M059J (cell line): ENCODE measurements at places on chromosomes 11 and 22. TPM values are rescaled to one million over a fixed set of nuclear protein-coding genes. Genes with fewer than 3 reads are reported as not detected.

The OR51I1 gene
- not detected in 2 replicates for total RNA-seq

The POU2F3 gene
- total RNA-seq: 0.02 TPM in 1 of 2 replicates, not detected in the other

The CBX7 gene
- 0.76 and 3.0 TPM in 2 replicates for total RNA-seq

The PHETA2 gene
- total RNA-seq: 0.17 and 0.42 TPM in 2 replicates

The OR51E1 gene
- not detected in 2 replicates for total RNA-seq

The ADM2 gene
- 0.15 TPM in 1 of 2 replicates, not detected in the other for total RNA-seq

The PHOX2A gene
- total RNA-seq: not detected in 2 replicates

The MFRP gene
- total RNA-seq: not detected in 2 replicates

The MYOD1 gene
- total RNA-seq: 0.05 and 0.12 TPM in 2 replicates

The SLC22A9 gene
- total RNA-seq: not detected in 2 replicates

The SLC5A1 gene
- not detected in 2 replicates for total RNA-seq

The A4GALT gene
- 2.5 and 2.9 TPM in 2 replicates for total RNA-seq
